ENCODE measurements at places on chromosomes 11 and 22.

DNA sequence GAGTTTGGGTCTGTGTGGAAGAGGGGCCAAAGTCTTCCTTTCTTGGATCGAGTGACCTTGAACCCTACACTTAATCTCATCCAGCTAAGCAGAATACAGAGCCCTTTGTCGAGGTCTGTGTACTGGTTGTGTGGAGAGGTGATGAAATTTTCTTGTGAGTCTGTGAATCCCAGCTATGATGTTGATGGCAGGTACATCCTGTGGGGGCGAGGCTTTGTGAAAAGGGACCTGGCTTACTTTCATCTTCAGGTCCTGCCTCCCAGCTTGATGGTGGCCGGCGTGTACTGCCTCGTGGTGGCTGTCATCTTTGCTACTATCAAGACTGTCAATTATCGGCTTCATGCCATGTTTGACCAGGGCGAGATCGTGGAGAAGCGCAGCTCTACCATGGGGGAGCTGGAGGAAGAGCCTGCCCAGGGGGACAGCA is 1.0 kb downstream of the PCNX3 start:
- H3K4me3 ChIP-seq = peak overlapping the region; percentile 97
- DNase-seq = no peak
- peaks cover 26% of the 10 kb centered on the region for H3K4me1 ChIP-seq
- peaks cover 11% of the 10 kb centered on the region for H3K36me3 ChIP-seq

DNA sequence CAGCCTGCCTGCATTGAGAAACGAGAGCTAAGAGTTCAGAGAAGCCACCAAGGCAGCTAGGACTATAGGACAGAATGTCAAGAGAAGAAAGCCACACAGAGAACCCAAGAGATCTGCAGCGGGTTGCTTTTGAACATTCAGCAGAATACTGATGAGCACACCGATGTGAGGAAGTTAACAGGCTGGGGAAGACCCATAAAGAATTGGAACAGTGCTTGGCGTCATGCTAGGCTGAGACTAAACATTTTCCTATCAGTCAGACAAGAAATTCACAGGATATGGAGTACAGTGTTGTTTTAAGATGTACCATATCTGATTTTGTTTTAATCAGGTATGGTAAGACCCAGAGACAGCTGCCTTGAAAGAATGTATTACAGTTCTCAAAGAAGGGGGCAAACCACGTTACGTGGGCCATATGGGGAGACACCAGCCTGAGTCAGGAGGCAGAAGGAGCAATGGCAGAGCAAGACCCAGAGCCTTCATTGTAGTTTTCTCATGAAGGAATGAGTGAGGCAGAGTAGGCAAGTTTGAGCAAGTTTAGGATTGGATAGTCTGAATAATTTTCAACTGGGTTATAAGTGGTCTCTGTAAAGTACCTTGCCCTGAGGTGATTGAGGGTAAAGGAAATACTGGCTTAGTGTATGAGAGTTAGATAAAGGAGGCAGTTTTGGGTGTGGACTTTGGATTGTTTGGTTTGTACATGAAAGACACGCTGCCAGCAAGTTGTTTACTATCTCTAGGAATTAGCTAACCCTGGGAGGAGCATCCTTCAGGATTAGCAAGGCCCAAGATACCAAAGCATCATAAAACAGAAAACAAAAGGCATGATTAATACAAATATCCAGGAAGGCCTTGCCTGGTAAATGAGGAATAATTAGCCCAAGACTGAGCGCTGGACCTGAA is 14.3 kb downstream of the LRRC75B start:
- H3K27ac ChIP-seq = peak overlapping the region; percentile 72
- peaks cover 16% of the 10 kb centered on the region for H3K36me3 ChIP-seq
- H3K4me3 ChIP-seq = no peak overlapping the region

GRCh38 chr11:124075841-124076651 is 34.9 kb upstream of the OR10G7 start:
- H3K27ac ChIP-seq = no peak overlapping the region
- peak overlapping the region; percentile 65 for H3K4me3 ChIP-seq
- no peaks in the 10 kb centered on the region for H3K36me3 ChIP-seq
- peaks cover 6% of the 10 kb centered on the region for H3K27me3 ChIP-seq
- peaks cover 6% of the 10 kb centered on the region for H3K4me1 ChIP-seq
- DNase-seq = no peak

DNA sequence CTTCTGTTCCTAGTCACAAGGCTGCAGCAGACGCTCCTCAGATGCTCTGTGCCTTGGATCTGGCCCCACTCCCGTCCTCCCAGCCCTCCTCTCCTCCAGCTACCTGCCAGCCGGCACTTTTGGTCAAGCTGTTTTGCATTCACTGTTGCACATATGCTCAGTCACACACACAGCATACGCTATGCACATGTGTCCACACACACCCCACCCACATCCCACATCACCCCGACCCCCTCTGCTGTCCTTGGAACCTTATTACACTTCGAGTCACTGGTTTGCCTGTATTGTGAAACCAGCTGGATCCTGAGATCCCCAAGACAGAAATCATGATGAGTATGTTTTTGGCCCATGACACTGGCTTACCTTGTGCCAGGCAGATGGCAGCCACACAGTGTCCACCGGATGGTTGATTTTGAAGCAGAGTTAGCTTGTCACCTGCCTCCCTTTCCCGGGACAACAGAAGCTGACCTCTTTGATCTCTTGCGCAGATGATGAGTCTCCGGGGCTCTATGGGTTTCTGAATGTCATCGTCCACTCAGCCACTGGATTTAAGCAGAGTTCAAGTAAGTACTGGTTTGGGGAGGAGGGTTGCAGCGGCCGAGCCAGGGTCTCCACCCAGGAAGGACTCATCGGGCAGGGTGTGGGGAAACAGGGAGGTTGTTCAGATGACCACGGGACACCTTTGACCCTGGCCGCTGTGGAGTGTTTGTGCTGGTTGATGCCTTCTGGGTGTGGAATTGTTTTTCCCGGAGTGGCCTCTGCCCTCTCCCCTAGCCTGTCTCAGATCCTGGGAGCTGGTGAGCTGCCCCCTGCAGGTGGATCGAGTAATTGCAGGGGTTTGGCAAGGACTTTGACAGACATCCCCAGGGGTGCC is 109.8 kb downstream of the BCR start:
- H3K4me1 ChIP-seq = no peaks in the 10 kb centered on the region
- H3K4me3 ChIP-seq = no peak overlapping the region
- peaks cover 22% of the 10 kb centered on the region for H3K36me3 ChIP-seq
- H3K27ac ChIP-seq = no peak overlapping the region

GRCh38 chr11:19828382-19829108 is 115.9 kb downstream of the NAV2 start:
- H3K4me1 ChIP-seq = no peaks in the 10 kb centered on the region
- H3K27me3 ChIP-seq = peaks cover 2% of the 10 kb centered on the region
- no peak overlapping the region for H3K4me3 ChIP-seq
- DNase-seq = no peak

DNA sequence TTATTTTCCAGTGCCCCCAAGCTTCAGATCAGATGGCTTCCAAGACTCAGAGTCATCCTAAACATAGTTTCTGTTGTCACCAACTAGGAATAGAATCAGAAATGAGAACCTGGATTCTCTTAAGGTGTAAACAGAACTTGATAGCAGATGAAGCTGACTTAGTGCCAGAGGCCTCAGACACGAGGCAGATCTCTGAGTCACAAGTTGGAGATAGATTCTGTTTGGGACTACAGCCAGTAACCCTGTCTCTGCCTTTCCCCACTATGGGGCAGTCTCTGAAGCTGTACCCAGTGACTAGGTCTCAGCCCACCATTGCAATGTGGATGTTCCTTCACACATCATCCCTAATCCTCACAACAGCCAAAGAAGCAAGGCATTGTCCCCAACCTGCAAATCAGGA is 25.4 kb downstream of the NEU3 start:
- no peak overlapping the region for H3K27ac ChIP-seq
- no peaks in the 10 kb centered on the region for H3K4me1 ChIP-seq
- peaks cover 21% of the 10 kb centered on the region for H3K36me3 ChIP-seq
- no peak for DNase-seq

DNA sequence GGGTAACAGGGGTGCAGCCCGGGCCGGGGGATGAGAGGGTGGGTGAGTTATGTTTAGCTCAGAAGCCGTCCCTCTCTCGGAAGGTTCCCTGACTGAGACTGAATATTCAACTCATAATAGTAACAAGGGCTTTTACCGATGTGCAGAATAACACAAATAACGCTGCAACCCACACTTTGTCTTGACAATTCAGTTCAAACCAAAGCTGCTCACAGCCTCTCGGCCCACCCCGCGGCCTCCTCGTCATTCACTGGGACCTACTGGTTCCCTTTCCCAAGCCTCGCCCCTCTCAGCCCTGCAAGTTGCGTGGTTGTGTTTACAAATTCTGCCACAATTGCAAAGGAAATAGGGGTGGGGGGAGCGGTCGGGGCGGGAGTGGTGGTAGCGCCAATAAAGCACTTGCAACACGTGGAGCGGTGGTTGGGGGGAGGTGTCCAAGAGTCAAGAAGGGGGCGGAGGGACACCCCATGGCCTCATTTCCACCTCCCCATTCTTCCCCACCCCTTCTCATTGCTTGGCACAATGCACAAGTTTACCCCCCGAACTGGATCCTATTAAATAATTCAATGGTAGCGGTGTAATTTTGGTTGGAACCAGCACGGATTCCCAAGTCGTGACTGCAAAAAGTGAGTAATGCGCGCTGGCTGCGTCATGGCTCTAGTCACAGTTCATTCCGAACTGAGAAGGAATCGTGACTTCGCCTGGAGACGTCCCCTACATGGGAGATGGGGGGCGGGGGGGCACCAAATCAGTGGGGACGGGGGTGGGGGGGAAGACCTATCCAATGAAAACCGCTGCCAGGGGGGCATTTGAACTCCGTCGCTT is 102.0 kb upstream of the HSD17B12 start:
- peaks cover 35% of the 10 kb centered on the region for H3K4me1 ChIP-seq
- peaks cover 49% of the 10 kb centered on the region for H3K27me3 ChIP-seq
- H3K4me3 ChIP-seq = peak overlapping the region; percentile 84
- peaks cover 1% of the 10 kb centered on the region for H3K36me3 ChIP-seq
- no peak for DNase-seq

DNA sequence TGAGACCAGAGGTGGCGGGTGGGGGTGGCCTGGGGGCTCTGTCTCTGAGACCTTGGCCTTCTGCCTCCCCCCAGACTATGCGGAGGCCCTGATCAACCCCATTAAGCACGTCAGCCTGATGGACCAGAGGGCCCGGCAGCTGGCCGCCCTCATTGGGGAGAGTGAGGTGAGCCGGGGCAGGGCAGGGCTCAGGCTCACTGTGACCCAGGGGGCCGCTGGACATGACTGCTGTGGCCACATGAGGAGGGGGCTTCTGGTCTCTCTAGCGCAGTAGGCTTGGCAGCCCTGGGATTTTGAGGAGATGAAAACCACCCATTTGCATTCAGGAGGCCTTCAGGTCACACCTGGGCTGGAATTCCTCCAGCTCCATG is 12.6 kb downstream of the PLCB3 start:
- no peak for DNase-seq
- H3K27me3 ChIP-seq = no peaks in the 10 kb centered on the region
- H3K36me3 ChIP-seq = peaks cover 16% of the 10 kb centered on the region
- H3K4me1 ChIP-seq = peaks cover 15% of the 10 kb centered on the region
- no peak overlapping the region for H3K27ac ChIP-seq
- H3K4me3 ChIP-seq = no peak overlapping the region
